Posterior cingulate gyrus (tissue), 11 donors: ENCODE measurements at places on chromosomes 6 and 20.

DNA sequence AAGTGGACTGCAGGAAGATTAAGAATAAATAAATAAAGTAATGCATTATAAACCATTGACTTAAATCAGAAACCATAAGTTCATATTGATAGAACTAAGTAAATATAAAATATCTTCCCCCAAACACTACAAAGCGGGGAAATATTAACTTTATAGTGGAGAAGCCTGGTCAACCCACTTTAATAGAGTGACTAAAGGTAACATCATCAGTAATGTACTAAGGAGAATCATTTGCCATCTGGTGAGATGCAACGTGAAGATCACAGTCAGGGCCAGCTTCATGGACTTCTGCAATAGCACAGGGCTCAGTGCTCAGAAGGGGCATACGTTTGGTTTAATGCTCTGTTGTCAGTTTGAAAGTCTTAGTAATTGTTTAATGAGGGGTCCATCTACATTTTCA is 58.8 kb upstream of the CD83 start:
- no peak for DNase-seq

DNA sequence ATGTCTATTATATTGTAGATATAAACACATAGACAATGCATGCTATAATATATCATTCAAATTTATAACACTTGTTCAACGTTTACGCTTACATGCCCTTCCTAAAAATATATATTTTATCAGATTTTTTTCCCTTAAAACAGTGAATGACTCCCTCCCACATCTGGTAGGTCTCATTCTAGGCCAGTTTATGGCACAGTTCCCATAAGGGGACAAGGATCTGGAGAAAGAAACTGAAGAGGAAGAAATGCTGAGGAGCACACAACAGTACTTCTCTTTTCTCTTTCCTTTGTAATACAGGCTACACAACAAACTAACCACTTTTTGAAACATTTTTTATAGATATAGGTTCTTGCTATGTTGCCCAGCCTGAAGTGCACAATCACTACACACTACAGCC is 48.6 kb upstream of the RCAN2 start:
- DNase-seq, result no peak

- no peak for DNase-seq
Measured at GRCh38 chr20:16501301-16501700, 71.9 kb downstream of the KIF16B start.

GRCh38 chr6:108837236-108837971 is 10.8 kb upstream of the ARMC2 start:
- no peak for DNase-seq

GRCh38 chr6:160051390-160051789 is 70.2 kb upstream of the SLC22A1 start:
- DNase-seq, result no peak

- DNase-seq, result no peak
Measured at GRCh38 chr20:32315891-32316290, 38.4 kb downstream of the KIF3B start.

GRCh38 chr6:21213492-21213891 is 380.1 kb upstream of the SOX4 start:
- DNase-seq, result no peak

GRCh38 chr6:135328136-135328535 is 147.0 kb downstream of the MYB start:
- no peak for DNase-seq

GRCh38 chr20:41249411-41250281 is 67.9 kb downstream of the ZHX3 start:
- peak; percentile 61 for DNase-seq

DNA sequence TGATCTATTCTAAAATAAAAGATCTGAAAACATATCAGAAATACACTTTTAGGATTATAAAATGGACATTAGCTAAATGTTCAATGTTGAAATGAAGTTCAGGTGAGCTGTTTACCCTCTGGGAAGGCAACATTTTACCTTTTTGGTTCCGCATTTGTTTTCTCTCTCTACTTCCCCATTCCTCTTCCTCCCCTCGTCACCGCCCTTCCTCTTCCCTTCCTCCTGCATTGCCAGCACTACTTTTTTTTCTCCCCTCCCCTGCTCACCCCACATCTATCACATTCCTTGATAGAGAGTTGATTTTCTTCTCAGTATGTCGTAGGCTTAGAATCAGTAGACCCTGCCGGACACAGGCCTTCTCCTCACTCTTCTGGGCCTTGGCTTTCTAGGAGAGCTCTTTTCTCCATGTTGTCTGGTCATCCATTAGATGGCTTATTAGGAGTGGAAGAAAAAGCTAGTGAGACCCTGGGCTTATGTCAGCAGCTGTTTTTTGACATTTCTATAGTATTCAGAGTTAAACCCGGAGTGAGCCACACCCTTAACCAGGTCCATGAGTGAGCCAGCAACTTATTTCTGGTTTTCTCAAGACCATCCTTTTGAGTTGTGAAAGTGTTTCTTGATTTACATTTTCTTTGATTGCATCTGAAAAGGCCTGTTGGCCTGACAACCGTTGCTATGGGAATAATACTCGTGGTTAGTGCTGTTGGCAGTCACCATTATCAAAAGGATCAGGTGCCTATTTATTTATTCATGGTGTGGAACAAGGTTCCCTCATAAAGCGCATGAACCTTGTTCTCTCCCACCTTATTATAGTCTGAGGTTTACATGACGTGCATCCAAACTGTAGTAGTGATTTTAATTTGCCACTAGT is 90.9 kb downstream of the DTD1 start:
- no peak for DNase-seq

GRCh38 chr6:138109042-138109997 is 2.1 kb upstream of the PERP start:
- DNase-seq, result peak; percentile 34

GRCh38 chr6:31631209-31631608 is 10.7 kb downstream of the PRRC2A start:
- no peak for DNase-seq

- DNase-seq, result no peak
Measured at GRCh38 chr20:21129861-21130260, 4.0 kb downstream of the KIZ start.

DNA sequence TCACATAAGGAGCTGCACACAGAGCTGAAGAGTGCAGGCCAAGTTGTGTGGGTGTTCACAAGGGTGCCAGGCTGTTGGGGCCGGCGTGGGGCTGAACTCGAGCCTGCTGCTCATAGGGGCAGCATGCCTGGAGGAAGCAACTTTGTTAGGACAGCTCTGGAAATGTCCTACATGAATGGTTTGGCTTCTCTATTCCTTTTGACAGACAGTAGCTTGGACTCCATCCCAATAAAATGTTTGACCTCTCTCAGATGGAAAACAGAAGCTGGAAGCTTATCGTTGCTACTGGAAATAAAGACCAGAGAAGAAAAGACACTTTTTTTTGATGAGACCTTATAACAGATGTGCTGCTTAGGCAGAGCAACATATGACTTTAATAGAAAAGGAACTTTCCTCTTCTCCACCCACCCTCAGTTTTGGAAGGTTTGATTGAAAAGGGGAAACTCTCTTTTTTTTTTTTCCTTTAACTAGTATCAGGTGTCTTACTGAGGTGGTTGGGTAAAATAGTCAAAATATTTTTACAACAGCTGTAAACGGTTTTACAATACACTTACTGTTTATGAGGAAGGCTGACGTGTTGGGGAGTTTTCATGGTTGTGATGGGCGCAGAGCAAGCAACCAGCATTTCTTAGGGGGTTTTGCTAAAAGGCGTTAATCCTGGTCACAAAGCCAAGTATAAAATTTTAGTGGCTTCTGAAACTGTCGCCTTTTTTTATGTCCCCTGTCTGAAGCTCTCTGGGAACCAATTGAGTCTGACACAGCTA is 80.7 kb upstream of the EEF1E1 start:
- no peak for DNase-seq

GRCh38 chr6:103707596-103708325 is 1152.0 kb downstream of the HACE1 start:
- no peak for DNase-seq

DNA sequence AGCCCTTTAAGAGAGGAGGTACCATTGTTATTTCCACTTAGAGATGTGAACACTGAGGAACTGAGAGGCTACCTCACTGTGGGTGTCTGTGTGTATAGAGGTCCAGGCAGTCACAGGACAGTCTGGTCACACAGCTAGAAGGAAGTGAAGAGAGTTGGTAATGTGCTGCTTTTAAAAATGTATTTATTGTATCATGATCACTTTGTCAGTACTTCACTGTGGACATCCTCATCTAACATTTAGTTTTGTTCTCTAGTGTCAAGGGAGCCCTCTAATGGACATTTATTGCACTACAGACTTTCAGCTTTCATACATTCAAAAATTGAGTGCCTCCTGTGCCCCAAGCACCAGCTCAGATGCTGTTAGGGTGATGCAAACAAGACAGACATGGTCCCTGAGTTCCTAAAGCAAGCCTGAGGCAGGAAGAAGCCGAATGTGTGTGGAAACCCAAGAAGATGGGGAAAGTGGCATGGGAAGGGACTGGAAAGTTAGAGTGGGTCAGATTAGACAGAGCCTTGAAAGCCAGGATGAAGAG is 123.0 kb downstream of the SLC16A10 start:
- DNase-seq, result no peak
